ENCODE measurements at places on chromosomes 4 and X. TPM values are rescaled to one million over a fixed set of nuclear protein-coding genes. Genes with fewer than 3 reads are reported as not detected.
A peak's percentile ranks its signal among the peaks of the same experiment; 100 is the strongest.

GRCh38 chr4:37236165-37236564 is 8.4 kb upstream of the NWD2 start:
- DNase-seq = no peak
- H3K27me3 ChIP-seq = peaks cover 24% of the 10 kb centered on the region

- H3K36me3 ChIP-seq = no peaks in the 10 kb centered on the region
- H3K4me1 ChIP-seq = peaks cover 51% of the 10 kb centered on the region
- DNase-seq = no peak
- no peak overlapping the region for H3K4me3 ChIP-seq
Observed at GRCh38 chrX:40164751-40165150, 67.0 kb upstream of the BCOR start.

GRCh38 chr4:13922459-13922858 is 294.9 kb upstream of the BOD1L1 start:
- H3K36me3 ChIP-seq = no peaks in the 10 kb centered on the region
- peaks cover 14% of the 10 kb centered on the region for H3K4me1 ChIP-seq
- DNase-seq = no peak
- H3K4me3 ChIP-seq = no peak overlapping the region

Gene PCGF3
- total RNA-seq = 62.8 TPM

Gene PNPLA4
- total RNA-seq = 18.4 TPM

- H3K27me3 ChIP-seq = peaks cover 2% of the 10 kb centered on the region
- H3K4me1 ChIP-seq = peaks cover 10% of the 10 kb centered on the region
- no peak for DNase-seq
- no peak overlapping the region for H3K27ac ChIP-seq
- H3K4me3 ChIP-seq = no peak overlapping the region
- H3K36me3 ChIP-seq = no peaks in the 10 kb centered on the region
Observed at GRCh38 chr4:24169956-24170355, 280.1 kb upstream of the PPARGC1A start.

GRCh38 chr4:184039963-184040383 is 134.9 kb downstream of the STOX2 start:
- peaks cover 19% of the 10 kb centered on the region for H3K4me1 ChIP-seq
- 0 out of 2 replicates have a peak, but pooled peaks cover 2% of the 10 kb centered on the region for H3K36me3 ChIP-seq
- peaks cover 25% of the 10 kb centered on the region for H3K27me3 ChIP-seq

Gene ASB12
- 0.60 TPM for total RNA-seq

Gene SEC24D
- 63.1 TPM for total RNA-seq

DNA sequence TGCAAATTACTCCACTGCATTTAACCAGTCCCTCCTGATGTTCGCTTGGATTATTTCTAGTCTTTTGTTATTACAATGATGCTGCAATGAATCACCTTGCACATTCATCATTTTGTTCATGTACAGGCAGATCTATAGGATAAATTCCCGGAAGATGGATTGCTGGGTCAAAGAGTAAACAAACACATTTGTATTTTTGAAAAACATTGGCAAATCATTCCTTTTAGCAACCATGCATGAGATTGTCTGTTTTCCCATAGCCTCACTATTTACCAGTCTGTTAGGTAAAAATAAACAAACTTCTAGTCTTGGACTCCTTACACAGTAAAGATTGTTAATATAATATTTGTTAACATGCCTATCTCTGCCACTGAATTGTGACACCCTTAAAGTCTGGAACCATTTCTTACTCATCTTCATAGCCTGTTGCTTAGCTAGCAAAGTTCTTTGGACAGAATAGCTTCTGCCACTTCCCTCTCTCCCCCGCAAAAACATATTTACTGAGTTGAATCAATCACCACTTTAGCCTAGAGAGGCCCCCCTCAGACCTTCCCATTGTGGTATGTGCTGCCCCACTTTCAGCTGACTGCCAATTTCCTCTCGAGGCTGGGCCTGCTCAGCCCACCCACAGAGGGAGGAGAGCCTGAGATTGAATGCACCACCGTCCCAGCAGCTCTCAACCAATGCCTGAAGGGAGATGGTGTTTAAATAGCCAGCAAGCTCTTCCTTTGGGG is 108.4 kb upstream of the ATXN3L start:
- H3K4me1 ChIP-seq = peaks cover 23% of the 10 kb centered on the region
- H3K36me3 ChIP-seq = 0 out of 2 replicates have a peak, but pooled peaks cover 3% of the 10 kb centered on the region
- DNase-seq = peak; percentile 12
- no peaks in the 10 kb centered on the region for H3K27me3 ChIP-seq
- H3K27ac ChIP-seq = peak overlapping the region; percentile 79
- H3K4me3 ChIP-seq = no peak overlapping the region

DNA sequence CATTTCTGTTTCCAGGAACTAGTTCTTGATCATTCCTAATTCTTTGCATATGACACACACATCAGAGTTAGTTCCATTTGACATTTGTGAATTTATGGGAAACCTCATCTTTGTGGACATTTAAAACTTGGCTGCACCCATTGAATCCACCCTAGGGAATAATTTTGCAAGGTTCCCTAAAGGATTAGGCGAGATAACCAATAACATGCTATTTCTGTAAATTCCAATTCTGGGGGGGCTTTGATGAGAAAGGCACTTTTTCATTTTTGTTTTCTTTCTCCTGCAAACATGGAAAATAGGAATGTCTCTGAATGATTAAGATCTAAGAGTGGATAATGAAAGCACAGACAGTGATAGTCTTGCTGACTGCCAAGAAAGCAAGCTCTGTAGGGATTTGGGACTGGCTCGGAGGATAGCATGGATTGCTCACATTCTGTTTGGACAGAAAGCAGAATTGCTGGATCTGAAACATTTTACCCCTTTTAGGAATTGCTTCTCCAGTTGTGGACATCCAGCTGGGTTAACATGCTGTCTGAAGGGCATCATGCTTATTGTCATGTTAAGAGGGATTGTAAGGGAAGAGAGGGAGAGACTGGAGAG is 145.1 kb downstream of the NHS start:
- no peak for DNase-seq
- H3K27ac ChIP-seq = no peak overlapping the region
- no peak overlapping the region for H3K4me3 ChIP-seq
- H3K27me3 ChIP-seq = no peaks in the 10 kb centered on the region
- peaks cover 39% of the 10 kb centered on the region for H3K4me1 ChIP-seq
- H3K36me3 ChIP-seq = peaks cover 5% of the 10 kb centered on the region

- no peak for DNase-seq
- H3K27ac ChIP-seq = no peak overlapping the region
Observed at GRCh38 chr4:174332741-174333493, 49.2 kb downstream of the CEP44 start.

DNA sequence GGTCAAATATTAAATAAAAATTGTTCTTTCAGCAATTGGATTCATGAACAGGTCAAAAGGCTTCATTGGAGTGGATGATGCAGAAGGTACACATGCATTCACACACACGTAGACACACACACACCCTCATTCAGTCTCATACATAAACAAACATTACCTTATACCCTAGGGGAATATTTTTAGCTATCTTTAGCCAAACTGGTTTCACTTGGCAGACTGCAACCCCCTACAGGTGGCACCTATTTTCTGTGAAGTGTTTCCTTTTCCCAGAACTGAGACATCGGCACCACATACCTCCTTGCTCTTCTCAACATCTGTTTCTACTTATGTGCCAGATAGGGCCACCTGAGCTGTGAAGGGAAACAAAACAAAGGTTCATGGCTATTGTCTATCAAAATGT is 18.5 kb upstream of the KDR start:
- peaks cover 4% of the 10 kb centered on the region for H3K4me1 ChIP-seq
- H3K4me3 ChIP-seq = no peak overlapping the region
- DNase-seq = no peak
- H3K27ac ChIP-seq = no peak overlapping the region

DNA sequence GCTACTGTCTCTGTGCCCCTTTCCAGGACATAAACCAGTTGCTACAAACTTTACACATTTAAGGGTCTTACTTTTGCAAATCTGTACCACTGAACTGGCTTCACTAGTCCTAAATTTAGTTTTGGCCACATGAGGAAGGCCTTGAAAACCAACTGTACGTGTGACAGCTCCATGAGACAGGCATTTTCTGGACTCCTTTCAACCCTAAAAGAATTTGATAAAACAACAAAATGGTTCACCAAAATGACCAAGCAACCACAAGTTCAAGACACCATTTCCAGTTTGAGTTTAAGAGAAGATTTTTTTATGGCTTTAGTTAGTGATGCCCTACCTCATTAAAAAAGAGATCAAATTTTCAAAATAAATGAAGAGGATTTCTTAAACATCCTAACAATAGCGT is 246.4 kb downstream of the ZNF674 start:
- peaks cover 5% of the 10 kb centered on the region for H3K4me1 ChIP-seq
- H3K36me3 ChIP-seq = no peaks in the 10 kb centered on the region
- DNase-seq = no peak
- no peak overlapping the region for H3K27ac ChIP-seq

DNA sequence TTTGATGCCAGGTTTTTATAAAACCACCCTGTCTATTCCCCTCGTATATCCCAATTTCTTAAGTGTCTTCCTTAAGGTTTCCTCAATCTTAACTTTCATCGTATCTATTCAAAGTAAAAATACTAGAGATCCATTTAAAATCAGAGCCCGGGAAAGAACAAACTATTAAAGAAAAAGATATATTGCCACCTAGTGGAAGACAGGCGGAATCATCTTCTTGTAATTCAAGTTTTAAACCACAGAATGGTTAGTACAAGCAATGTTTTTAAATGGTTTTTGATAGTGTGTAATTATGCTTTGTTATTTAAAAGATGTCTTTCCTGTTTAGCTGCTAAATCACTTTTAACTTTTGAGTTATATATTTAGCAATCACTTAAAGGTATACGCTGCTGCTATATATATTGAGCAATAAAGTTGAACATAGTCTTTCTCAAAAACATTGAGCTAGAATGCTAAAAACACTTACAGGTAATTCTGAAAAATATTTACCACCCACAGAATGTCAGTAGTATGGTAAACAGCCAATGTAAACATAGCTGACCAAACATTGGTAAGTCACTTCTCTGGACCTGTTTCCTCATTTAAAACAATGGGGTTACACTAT is 18.2 kb downstream of the PRDM8 start:
- no peak overlapping the region for H3K27ac ChIP-seq
- peaks cover 55% of the 10 kb centered on the region for H3K27me3 ChIP-seq
- DNase-seq = no peak
- no peaks in the 10 kb centered on the region for H3K4me1 ChIP-seq

Gene F9
- 0.18 TPM for total RNA-seq

DNA sequence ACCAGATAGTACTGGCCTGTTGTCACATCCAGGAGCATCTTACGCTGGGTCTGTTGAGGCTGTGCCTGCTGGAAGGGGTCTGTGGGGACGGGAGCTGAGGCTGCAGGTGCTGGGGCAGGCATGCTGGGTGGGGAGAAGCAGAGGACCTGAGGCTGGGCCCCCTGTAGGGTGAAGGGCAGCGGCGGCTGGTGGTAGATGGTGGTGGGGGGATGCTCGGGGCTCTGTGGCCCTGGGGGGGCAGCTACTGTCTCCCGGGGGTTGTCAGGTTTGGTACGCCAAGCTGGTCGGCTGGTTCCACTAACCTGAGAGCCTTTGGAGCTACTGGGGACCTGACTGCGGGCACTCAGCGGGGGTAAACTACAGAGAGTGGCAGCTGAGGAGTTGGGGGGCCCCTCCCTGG is 7.8 kb downstream of the C4orf54 start:
- no peaks in the 10 kb centered on the region for H3K36me3 ChIP-seq
- H3K27me3 ChIP-seq = peaks cover 54% of the 10 kb centered on the region
- no peak overlapping the region for H3K4me3 ChIP-seq
- DNase-seq = no peak
- H3K27ac ChIP-seq = no peak overlapping the region

Gene CHRDL1
- total RNA-seq = 11.1 TPM

DNA sequence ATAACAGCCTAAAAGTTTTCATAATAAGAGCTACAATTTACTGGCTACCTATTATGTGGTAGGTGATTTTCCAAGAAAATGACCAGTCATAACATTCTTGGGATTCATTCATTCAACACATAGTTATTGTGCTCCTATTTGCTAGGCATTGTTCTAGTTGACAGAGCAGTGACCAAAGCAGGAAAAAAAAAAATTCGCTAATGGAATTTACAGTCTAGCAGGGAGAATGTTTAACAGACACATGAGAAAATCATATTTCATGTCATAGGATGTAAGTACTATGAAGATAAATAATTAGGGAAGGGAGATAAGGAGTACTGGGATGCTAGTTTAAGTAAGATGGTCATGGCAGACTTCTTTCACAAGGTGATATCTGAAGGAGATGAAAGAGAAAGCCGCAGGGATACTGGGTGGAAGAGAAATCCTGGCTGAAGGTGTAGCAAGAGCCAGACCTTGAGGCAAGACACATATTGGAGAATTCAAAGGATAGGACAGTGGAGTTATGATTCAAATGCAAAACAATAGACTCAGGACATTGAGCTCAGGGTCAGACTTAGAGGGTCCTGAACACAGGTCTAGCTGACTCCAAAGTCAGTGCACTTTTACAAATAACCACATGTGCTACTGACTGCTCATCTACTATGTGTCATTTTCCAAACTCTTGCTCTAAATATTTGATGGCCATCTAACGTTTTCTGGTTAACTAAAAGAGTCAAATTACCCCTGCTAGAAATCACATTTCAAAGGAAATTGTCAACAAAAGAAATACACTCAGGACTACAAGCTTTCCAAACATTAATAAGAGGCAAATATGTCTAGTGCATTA is 20.4 kb downstream of the SPCS3 start:
- peaks cover 11% of the 10 kb centered on the region for H3K4me1 ChIP-seq
- peaks cover 22% of the 10 kb centered on the region for H3K36me3 ChIP-seq
- H3K27ac ChIP-seq = no peak overlapping the region
- no peak overlapping the region for H3K4me3 ChIP-seq

Gene C4orf46
- 18.1 TPM for total RNA-seq

Gene TDO2
- 0.13 TPM for total RNA-seq

Gene IQCM
- total RNA-seq = not detected

DNA sequence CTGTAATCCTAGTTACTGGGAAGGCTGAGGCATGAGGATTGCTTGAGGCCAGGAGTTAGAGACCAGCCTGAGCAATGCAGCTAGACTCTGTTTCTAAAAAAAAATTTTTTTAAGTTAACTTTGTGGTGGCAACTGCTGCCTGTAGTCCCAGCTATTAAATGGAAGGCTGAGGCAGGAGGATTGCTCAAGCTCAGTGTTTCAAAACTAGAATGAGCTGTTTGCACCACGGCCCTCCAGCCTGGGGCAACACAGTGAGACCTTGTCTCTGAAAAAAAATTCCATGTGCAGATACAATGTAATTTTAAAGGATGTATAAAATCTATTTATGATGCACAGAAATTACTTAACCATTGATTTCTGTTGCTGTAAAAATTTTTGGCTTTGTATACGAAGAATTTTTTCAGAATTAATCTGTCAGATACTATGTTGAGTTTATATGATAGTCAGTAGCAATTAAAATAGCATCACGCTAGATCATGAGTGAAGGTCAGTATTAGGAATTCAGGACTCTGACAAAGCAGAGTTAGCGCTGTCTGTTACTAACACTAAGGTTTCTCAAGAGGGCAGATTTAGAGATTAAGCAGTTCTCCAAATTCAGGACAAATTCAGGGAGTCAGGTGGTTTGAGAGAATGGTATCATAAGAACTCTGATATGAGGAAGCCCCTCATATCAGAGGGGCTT is 8.3 kb upstream of the AGA start:
- no peak overlapping the region for H3K4me3 ChIP-seq
- DNase-seq = no peak
- no peaks in the 10 kb centered on the region for H3K27me3 ChIP-seq
- H3K27ac ChIP-seq = no peak overlapping the region
- peaks cover 4% of the 10 kb centered on the region for H3K36me3 ChIP-seq
- H3K4me1 ChIP-seq = peaks cover 38% of the 10 kb centered on the region

- peak; percentile 5 for DNase-seq
- no peak overlapping the region for H3K27ac ChIP-seq
- no peaks in the 10 kb centered on the region for H3K4me1 ChIP-seq
- H3K36me3 ChIP-seq = peaks cover 25% of the 10 kb centered on the region
- no peak overlapping the region for H3K4me3 ChIP-seq
Observed at GRCh38 chr4:3524349-3524748, 7.9 kb downstream of the LRPAP1 start.

Gene SSX1
- total RNA-seq = not detected
